ENCODE measurements at places on chromosomes 16 and 17.
A peak's percentile ranks its signal among the peaks of the same experiment; 100 is the strongest.

DNA sequence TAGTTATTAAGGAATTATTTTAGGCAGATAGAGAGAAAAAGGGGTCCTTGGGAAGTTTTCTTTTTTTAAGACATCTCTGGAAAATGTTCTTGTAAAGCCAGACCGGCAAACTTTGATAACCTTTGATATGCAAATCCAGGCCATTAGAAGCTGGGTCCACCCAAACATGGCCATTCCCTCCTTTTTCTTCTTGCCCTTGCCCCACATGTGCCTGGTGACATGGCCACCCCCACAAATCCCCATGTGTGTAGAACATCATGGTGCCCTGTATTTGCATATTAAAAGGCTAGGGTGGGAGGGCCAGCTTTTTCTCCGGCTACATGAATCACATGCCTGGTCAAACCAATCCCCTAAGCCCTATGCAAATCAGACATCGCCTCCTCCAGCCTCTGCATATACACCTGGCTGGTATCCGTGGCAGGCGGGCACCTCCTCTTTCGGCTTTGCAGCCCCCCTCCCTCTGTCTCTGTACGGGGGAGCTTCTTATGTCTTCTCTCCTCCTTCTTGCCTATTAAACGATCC, 43.9 kb upstream of the LYRM9 start:
- no peak for DNase-seq

DNA sequence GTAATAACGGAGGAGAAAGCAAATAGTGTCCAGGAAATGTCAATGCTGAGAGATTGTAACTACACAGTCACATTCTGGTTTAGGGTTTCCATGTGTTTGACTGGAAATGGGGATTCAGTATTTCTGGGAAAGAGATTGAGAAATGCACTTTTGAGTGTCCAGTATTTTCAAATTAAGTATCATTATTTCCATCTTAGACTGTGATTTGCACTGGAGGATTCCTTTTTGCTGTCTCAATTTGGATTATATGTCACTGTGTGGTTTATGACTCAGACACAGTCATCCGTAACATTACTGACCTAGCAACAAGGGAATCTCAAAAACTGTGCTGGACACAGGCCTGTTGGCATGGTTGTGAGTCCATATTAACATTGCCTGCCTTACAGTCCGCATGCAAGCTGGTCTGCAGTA, 681.4 kb downstream of the CDH11 start:
- DNase-seq = no peak

- no peak for DNase-seq
Measured at GRCh38 chr17:75922173-75922961, 17.7 kb upstream of the MRPL38 start.

GRCh38 chr17:78197147-78197832, 10.1 kb downstream of the AFMID start:
- DNase-seq = no peak

DNA sequence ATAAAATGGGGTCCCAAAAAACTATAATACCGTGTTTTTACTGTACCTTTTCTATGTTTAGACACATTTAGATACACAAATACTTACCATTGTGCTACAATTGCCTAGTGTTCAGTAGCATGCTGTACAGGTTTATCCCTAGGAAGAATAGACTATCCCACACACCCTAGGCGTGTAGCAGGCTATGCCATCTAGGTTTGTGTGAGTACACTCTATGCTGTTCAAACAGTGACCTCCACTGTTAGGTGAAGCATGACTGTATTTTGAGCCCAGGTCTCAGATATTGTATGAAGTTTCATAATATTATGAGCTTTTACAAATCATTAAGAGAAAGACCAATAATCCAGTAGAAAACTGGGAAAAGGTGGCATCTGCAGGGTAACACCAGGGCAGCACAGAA, 23.6 kb downstream of the MILR1 start:
- DNase-seq = no peak

DNA sequence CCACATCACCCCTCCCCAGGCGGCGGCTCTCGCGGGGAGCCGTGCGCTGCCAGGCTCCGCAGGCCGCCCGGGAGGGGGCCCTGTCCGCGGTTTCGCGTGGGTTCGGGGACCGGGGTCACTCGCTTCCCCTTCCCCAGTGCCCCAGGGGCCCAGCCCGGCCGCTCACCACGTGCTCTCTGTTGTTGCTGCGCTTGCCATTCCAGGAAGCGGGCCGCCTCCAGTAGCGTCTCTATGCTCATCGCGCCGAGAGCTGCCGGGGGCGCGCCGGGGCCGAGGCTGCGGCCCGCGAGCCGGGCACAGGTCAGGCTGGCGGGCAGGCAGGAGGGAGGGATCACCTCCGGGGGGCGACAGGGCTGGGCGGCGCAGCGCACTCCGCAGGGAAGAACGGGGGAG, 390 bp downstream of the MNT start:
- peak; percentile 64 for DNase-seq

Data from stimulated activated CD4-positive, alpha-beta T cell treated with anti-CD3 and anti-CD28 coated beads, TNF-alpha, amount 100 ng/mL, for 24 hours (primary cell).